ENCODE measurements at places on chromosomes 1 and 21.

DNA sequence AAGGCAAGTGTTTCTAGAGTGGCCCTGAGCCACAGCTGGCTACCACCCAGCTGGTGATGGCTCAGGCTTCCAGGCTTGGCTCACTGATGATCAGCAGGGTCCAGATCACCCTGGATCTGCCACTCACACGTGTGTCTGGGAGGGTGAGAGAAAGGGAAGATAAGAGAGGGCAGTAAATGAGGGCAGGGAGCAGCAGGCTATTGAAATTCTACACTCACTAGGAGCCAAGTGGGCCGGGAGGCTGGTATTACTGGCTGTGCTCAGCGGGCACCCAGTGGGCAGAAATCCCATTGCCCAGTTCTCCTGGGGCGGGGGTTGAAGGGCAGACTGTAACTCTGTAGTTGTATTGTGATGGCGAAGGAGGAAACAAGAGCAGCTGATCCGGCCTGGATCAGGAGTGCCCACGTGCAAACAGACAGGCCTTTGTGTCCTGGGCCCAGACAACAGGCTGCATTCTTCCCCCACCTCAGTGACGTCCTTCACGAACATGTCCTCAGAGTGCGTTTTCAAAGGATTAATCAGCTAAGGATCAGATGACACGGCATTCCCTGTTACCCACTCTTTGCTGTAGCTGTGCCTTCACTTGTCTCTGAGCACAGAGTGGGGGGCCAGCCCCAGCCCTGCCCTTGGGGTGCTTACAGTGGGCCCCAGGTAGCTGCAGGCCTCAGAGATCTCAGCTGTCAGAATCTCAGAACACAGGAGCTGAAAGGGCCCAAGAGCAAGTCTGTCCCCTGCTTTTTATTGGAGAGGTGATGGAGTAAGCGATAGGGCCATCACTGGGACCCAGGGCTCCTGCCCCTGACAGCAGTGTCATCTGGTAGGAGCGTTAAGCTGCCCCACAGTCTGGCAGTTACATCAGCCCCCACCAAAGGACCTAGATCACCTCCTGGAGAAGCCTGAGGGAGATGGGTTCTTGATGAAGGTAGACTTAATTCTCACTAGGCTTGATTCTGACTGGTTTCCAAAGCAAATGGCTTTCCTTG, 60.5 kb downstream of the ATP1A1 start:
- H3K4me3 ChIP-seq: no peak overlapping the region
- H3K27ac ChIP-seq: peak overlapping the region; percentile 60
- no peaks in the 10 kb centered on the region for H3K27me3 ChIP-seq

DNA sequence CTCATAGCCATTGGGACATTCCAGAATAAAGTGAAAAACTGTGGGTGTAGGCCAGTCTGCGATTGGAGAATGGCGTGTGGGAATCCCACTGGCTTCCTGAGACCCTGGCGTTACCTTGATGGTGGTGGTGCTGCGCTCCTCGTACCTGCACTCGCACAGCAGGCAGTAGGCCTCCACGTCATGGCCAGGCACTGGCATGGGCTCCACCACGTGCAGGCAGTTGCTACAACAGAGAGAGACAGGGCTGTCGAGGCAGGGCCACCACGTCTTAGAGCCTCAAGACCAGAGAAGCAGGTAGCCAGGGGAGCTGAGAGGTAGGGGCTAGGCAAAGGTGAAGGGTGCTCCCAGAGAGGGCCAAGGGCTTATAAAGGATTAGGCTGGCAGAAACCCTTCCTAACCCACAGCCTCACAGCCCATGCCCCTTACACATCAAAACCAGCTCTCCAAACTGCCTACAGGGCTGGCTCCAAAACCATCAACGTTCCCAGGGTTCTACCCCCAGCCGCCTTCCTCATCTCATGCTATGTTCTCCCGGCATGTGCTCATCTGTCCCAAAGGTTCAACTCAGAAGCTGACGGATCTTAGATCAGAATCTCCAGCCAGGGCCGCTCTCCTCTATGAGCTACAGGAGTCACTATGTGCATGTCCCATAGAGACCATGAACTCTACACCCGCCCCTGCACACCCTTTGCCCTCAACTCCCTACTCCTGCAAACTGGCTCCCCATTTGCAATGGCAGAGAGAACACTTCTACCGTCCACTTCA, 7.5 kb downstream of the TMEM9 start:
- DNase-seq: no peak
- H3K36me3 ChIP-seq: peaks cover 100% of the 10 kb centered on the region
- no peaks in the 10 kb centered on the region for H3K27me3 ChIP-seq

- H3K27ac ChIP-seq: no peak overlapping the region
- no peaks in the 10 kb centered on the region for H3K27me3 ChIP-seq
- no peaks in the 10 kb centered on the region for H3K36me3 ChIP-seq
- H3K4me3 ChIP-seq: no peak overlapping the region
Observed at GRCh38 chr1:109777436-109777835, 13.7 kb upstream of the EPS8L3 start.

DNA sequence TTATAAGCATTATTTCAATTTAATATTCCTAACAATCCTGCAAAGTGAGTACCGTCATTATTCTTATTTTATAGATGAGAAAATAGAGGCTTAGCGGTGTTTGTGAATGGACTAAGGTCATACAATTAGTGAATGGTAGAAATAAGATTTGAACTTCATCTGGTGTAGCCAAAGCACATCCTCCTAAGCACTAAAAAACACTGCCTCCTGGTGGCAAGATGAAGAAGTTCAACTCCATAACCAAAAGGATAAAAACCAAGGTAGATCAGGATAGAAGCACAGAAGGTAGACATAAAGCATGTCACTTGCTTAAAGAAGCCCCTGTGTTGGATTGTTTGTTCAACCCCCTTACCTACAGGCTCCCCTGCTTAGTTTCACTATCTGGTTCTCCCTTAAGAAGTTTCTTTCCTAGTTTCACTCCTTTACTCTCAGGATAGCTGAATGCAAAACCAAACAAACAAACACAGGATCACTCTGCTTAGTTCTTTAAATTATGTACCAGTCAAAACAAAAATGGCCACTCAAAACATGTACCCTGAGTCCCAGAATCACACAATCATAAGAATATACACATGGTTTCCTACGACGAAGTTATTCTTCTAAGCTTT, 12.7 kb upstream of the AIM2 start:
- H3K4me1 ChIP-seq: no peaks in the 10 kb centered on the region
- H3K4me3 ChIP-seq: no peak overlapping the region
- no peak for DNase-seq
- H3K27ac ChIP-seq: no peak overlapping the region

GRCh38 chr1:167973832-167974231, 37.0 kb upstream of the MPC2 start:
- H3K36me3 ChIP-seq: no peaks in the 10 kb centered on the region
- no peak for DNase-seq
- no peak overlapping the region for H3K4me3 ChIP-seq
- no peaks in the 10 kb centered on the region for H3K4me1 ChIP-seq
- H3K27ac ChIP-seq: no peak overlapping the region
- H3K27me3 ChIP-seq: no peaks in the 10 kb centered on the region

GRCh38 chr1:9537863-9538668, 1.2 kb upstream of the SLC25A33 start:
- H3K27me3 ChIP-seq: no peaks in the 10 kb centered on the region
- H3K4me3 ChIP-seq: no peak overlapping the region
- peaks cover 17% of the 10 kb centered on the region for H3K4me1 ChIP-seq
- no peaks in the 10 kb centered on the region for H3K36me3 ChIP-seq
- peak overlapping the region; percentile 93 for H3K27ac ChIP-seq

- no peak overlapping the region for H3K4me3 ChIP-seq
- no peak for DNase-seq
- no peaks in the 10 kb centered on the region for H3K27me3 ChIP-seq
- H3K36me3 ChIP-seq: no peaks in the 10 kb centered on the region
- H3K4me1 ChIP-seq: no peaks in the 10 kb centered on the region
Observed at GRCh38 chr1:224051086-224051406, 62.9 kb upstream of the FBXO28 start.

- DNase-seq: no peak
- H3K36me3 ChIP-seq: no peaks in the 10 kb centered on the region
- H3K4me1 ChIP-seq: no peaks in the 10 kb centered on the region
- no peak overlapping the region for H3K4me3 ChIP-seq
- peak overlapping the region; percentile 45 for H3K27ac ChIP-seq
Observed at GRCh38 chr1:153881751-153882150, 41.0 kb downstream of the GATAD2B start.
